ENCODE measurements at places on chromosomes 4 and X.

DNA sequence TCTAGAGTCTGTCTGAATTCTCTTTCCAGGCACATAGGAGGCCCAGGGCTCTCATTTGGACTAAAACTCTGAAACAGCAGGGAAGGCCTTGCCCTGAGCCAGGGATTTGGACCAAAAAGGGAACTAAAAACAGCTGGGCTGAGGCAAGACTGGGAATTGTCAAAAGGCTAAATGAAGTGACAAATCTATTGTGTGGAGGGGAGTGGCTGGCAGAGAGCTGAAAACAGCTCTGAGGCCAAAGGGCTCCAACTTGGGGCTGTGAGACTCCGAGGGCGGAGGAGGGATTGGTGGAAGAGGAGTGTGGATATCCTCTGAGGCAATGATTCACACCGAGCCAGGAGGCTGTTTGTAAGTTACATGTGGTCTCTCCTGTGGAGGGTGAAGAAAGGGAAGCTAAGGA is 63.2 kb downstream of the PHEX start:
- no peak for DNase-seq

- no peak for DNase-seq
Observed at GRCh38 chrX:119802546-119802945, 11.1 kb upstream of the RPL39 start.

DNA sequence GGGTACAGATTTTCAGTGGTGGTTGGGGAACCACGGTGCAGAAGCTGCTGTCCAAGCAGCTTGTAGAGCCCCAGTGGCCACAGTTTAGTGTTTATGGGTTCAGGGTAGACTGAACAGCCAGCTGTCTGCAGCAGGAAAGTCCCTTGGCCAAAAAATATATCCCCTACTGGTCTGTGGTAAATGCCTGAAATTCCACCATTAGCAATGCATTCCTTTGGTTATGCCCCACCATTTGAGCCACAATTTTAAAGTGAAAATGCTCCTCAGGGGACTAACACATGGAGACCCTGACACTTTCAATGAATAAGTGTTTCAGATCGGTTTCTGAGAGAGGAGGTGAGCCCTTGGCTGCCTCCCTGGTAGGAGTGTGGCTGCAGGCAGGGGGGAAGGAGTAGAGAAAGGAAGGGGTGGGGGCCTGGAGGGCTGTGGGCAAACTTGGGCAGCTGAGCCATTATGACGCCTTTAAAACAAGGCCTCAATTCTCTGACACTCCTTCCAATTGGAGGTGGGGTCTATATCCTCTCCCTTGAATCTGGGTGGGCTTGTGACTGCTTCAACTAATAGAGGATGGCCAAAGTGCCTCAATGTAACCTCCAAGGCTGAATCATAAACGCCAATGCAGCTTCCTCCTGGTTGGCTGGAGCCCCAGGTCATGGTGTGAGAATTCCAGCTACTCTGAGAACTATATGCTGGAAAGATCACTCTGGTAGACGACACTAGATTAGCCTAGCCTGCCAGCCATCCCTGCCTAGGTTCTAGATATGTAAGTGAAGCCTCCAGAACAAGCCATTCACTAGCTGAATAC is 75.8 kb upstream of the ATP6AP2 start:
- DNase-seq, result no peak

DNA sequence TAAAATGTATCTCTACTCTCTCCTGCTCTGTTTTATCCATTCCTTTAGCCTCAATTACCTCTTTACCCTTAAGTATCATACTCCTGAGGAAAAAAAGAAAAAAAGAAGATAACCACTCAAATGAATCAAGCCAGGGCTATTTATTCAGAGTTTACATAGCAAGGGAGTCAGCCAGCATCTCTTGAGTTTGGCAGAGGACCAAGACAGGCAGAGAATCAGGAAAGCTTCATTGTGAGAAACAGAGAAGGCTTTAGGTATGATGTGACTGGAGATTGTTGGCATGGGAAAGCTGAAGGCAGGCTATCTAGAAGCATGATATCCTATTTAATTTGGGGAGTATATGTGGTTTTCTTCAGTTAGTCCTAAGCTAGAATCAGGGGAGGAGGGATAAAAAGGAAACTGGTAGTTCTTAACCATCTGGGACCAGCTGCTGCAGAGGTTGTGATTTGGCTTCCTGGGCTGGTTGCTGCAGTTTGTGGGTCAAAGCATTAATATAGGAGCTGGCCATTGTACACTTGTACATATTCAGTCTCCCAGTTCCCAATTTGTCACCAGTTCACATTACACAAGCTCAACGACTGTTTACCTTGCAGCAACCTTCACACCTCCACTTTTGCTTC is 11.2 kb downstream of the APELA start:
- DNase-seq, result no peak

DNA sequence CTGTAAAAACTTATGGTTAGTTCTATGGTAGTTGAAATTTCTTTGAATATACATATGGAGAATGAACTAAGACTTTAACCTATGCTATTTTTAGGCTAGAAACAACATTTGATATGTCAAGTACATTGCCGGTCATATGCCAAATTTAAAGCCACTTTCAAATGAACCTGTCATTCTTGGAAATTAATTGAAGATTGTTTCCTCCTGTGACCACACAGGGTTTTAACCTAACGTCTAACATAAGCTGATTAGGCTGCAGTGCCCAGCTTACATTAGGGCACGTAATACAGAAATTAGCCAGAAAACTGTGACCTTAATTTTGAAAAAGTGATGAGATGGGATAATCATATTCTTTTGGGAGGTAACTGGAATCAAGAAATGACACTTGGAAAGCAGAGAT is 645.9 kb downstream of the FSTL5 start:
- DNase-seq, result no peak

- peak; percentile 17 for DNase-seq
Observed at GRCh38 chr4:76200771-76201231, 12.8 kb downstream of the SCARB2 start.

DNA sequence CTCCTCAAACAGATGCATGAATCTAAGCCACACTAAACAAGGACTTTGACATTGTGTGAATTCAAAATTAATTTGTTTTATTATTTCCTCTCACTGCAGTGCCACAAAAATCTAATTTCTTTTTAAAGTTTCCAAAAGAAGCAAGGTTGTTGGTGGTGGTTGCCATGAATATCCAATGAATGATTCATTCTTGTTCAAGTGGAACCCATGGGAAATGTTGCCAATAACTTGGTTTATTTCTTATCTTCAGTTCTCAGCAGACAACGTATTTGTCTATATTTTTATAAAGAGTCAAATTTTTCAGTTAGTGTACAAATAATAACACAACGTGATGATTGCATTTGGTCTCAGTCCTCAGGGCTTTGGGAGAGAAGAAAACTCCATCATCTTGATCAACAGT is 309.4 kb upstream of the NOCT start:
- DNase-seq, result no peak

- DNase-seq, result no peak
Observed at GRCh38 chrX:131910586-131910985, 112.5 kb upstream of the STK26 start.

DNA sequence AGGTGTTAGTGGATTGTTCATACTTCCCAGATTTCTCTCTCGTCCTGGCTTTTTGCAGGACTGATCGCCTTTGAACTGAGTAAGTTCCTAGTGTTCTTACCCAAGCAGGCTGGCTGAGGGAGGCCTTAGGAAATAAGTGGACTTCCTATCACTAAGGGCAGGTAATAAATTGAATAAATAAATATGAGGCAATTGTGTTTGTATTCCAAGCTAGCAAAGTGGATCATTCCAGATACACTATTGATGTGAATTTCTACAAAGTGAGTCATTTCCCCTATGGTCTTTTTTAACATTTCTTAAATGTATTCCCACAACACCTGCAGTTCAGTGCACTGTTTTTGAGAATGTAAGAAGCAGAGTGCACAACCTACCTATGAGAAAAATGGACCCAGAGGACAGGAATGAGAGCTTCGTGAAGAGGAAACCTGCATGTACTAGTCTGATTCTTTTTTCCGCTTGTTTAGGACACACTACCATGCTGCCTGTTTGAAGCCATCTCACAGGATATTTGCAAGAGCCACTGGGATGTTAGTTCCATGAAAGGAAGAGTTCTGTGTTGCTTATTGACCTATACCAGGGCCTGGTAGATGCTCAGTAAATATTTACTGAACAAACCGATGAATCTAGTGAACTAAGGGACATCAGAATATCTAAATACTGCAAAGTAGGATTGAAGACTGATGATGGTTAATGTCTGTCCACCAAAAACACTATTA is 29.0 kb upstream of the SMAD1 start:
- DNase-seq, result no peak

- DNase-seq, result no peak
Observed at GRCh38 chr4:86441175-86441936, 81.5 kb upstream of the MAPK10 start.

- DNase-seq, result no peak
Observed at GRCh38 chr4:75025431-75025830, 92.5 kb downstream of the PARM1 start.

DNA sequence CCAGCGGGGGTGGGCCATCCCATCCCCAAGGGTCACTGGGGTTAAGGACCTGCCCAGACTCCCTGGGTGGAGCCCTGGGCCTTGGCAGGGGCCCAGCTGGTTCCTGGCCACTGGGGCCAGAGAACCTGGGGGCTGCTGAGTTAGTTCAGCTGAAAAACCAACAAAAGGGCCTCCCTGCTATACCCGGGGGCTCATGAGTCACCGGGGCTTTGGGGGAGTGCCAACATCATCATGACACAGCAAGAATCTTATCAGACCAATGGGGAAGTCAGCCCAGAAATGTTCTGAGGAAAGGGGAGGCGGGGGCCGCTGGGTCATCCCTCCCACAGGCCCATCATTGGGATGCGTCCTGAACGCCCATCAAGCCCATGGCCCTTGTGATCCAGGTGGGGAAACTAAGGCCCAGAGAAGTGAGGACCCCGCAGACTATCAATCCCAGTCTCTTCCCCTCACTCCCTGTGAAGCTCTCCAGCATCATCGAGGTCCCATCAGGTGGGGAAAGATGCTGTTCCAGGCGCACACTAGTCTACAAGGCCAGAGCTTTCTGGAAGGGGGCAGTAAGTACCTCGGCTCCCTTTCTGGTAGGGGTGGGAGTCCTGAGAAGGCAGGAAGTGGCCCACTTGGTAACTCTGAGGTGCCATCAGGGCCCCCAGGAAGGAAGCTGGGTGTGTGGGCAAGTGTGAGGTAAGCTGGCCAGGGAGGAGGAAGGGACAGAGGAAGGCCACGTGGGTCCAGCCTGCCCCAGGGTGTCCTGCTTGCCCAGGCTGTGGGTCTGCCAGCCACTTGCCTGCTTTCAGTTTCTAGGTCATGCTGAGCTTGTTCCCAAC is 4.5 kb downstream of the G6PD start:
- peak; percentile 23 for DNase-seq

GRCh38 chrX:96906741-96907140 is 23.0 kb downstream of the RPA4 start:
- DNase-seq, result no peak

GRCh38 chrX:41029332-41029731 is 55.9 kb upstream of the USP9X start:
- DNase-seq, result no peak

- no peak for DNase-seq
Observed at GRCh38 chr4:3114377-3114776, 39.9 kb downstream of the HTT start.

DNA sequence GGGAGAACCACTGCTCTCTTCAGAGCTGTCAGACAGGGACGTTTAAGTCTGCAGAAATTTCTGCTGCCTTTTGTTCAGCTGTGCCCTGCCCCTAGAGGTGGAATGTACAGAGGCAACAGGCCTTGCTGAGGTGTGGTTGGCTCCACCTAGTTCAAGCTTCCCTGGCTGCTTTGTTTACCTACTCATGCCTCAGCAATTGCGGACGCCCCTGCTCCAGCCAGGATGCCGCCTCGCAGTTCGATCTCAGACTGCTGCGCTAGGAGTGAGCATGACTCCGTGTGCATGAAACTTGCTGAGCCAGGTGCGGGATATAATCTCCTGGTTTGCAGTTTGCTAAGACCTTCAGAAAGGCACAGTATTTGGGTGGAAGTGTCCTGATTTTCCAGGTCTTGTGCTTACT is 70.9 kb downstream of the MAGEB5 start:
- DNase-seq, result no peak

DNA sequence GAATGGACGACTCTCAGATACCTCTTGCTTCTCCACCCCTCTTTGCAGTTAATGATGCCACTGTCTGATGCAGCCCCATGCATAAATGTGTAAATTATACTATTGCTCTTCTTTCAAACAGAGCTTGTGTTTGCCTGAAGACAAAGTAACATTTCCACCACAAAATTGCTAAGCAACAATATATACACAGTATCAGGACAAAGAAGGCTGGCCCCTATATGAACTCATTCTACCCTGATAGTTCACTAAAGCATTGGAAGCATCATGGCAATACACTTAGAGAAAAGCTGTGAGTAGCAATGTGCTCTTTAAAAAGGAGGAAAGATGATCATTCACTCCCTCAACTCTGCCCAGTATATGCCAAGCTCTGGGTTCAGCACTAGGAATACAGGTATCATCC is 427.0 kb upstream of the CPEB2 start:
- no peak for DNase-seq

GRCh38 chr4:143743591-143743990 is 43.1 kb upstream of the FREM3 start:
- DNase-seq, result no peak

DNA sequence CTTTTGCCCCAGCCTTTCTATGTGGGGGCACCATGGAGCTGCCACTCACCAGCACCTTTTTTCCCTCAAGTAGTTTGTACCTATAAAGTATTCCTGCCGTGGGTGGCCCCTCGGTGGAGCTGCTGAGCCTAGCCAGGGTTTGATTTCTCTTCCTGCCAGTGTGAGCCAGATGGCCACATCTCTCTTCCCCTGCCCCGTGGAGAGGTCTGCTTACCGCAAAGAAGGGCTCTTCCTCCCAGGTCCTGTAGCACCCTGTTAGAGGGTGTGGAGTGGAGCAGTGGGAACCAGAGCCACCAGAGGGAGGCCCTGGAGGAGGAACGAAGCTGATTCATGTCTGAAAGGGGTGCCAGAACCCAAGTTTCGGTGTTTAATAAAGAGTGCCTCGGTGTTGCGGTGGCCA is 95.4 kb downstream of the PTTG2 start:
- no peak for DNase-seq

DNA sequence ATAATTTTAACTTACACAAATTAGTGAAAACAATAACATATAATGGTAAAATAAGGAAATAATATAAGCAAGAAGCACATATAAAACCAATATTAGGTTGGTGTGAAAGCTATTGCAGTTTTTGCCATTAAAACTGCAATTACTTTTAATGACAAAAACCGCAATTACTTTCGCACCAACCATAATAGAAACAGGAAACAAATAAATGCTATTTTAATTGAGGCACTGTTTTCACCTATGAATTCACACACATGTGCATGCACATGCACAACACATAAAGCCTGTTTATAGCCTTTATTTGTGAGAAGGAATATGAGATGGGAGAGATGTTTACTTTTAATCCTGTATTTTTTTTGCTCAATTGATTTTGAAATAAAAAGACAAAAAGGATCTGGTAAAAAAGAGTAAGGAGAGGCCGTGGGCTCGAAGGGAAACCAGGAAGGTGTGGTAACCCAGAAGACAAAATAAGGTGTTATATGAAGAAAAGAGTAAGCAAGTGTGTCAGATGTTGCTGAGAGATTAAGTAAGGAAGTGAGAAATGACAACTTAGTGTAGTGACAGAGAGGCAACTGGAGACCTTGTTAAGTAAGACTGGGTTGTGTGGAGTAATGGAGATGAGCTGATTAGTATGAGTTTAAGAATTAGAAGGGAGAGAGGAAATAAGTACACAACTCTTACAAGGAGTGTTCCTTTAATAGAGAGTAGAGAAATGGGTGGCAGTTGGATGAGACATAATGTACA is 69.0 kb downstream of the KLHL13 start:
- DNase-seq, result no peak
